ENCODE measurements at places on chromosomes 11 and 22. TPM values are rescaled to one million over a fixed set of nuclear protein-coding genes. Genes with fewer than 3 reads are reported as not detected.

EIF1AD gene
- total RNA-seq, result 19.0 TPM

HPS5 gene
- total RNA-seq, result 32.8 TPM

ZNF215 gene
- total RNA-seq, result 1.6 TPM

MLC1 gene
- total RNA-seq, result 3.1 TPM

MMP27 gene
- total RNA-seq, result 6.7 TPM

FADD gene
- 12.3 TPM for total RNA-seq

ASCL2 gene
- 1.7 TPM for total RNA-seq

AQP11 gene
- total RNA-seq, result 1.1 TPM

All from skin of body (tissue), 3 donors.